Kidney (tissue), 22 donors: ENCODE measurements at places on chromosomes 1 and 21. TPM values are rescaled to one million over a fixed set of nuclear protein-coding genes. Genes with fewer than 3 reads are reported as not detected.

The FGR gene
- 23.3 TPM for total RNA-seq

The CREG1 gene
- 91.2 TPM for total RNA-seq

The HFM1 gene
- total RNA-seq = 1.2 TPM

The GUCA2B gene
- total RNA-seq = not detected

The PLPPR5 gene
- total RNA-seq = 0.09 TPM

The OR2T11 gene
- 0.57 TPM for total RNA-seq

The OPRD1 gene
- total RNA-seq = not detected

The KRTAP19-3 gene
- total RNA-seq = not detected

The CD1B gene
- total RNA-seq = 0.60 TPM

The CGN gene
- total RNA-seq = 41.6 TPM

The PCAT6 gene
- 2.0 TPM for total RNA-seq

The AMY1B gene
- total RNA-seq = not detected

GRCh38 chr1:10819198-10819901 is 22.9 kb upstream of the CASZ1 start:
- no peak overlapping the region for H3K27ac ChIP-seq
- DNase-seq = no peak
- H3K36me3 ChIP-seq = no peaks in the 10 kb centered on the region

GRCh38 chr1:162696286-162696862 is 64.1 kb downstream of the DDR2 start:
- DNase-seq = peak; percentile 96
- peaks cover 5% of the 10 kb centered on the region for H3K4me1 ChIP-seq
- H3K36me3 ChIP-seq = no peaks in the 10 kb centered on the region
- H3K4me3 ChIP-seq = no peak overlapping the region

GRCh38 chr1:244813327-244813726 is 22.1 kb upstream of the COX20 start:
- no peak overlapping the region for H3K27ac ChIP-seq
- H3K27me3 ChIP-seq = no peaks in the 10 kb centered on the region
- H3K4me1 ChIP-seq = no peaks in the 10 kb centered on the region
- no peak overlapping the region for H3K4me3 ChIP-seq
- no peaks in the 10 kb centered on the region for H3K36me3 ChIP-seq
- no peak for DNase-seq

DNA sequence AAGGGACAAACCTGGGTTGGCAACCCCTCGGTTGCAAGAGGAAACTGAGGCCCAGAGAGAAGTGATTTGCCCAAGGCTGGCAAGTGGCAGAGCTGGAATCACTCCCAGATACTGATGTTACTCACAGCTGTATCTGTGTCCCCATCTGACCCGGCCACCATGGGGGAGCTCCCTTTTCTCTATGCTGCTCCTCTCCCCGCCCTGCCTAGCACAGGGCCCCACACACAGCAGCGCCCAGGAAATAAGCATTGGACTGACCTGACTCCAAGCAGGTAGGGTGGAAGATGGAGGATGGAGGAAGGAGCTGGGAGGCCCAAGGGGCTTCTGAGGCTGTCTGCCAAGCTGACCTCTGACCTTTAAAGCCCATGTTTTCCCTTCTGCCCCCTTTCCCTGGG is 3.0 kb upstream of the FBLIM1 start:
- no peaks in the 10 kb centered on the region for H3K36me3 ChIP-seq
- H3K4me1 ChIP-seq = no peaks in the 10 kb centered on the region
- DNase-seq = no peak

- no peak overlapping the region for H3K4me3 ChIP-seq
- H3K27ac ChIP-seq = no peak overlapping the region
- H3K27me3 ChIP-seq = no peaks in the 10 kb centered on the region
Measured at GRCh38 chr1:224880593-224881307, 48.7 kb upstream of the DNAH14 start.

DNA sequence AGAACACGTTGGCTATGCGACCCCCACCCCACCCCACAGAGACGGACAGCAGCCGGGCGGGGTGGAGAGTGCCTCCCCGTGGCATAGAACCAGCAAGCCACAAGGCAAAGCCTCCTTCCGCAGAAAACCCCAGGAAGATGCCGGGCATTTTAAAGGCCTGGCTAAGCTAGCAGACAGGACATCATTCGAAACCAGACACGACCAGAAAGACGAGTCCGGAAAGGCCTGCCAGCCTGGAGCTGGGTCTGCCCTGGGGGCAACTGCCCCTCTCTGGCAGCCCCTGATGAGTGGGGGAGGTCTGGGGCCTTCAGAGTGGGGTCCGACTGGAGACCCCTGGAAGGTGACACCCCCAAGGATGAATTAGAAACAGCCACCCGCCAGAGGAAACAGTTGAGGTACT is 8.5 kb downstream of the FTCD start:
- H3K27ac ChIP-seq = no peak overlapping the region
- H3K4me3 ChIP-seq = no peak overlapping the region
- H3K4me1 ChIP-seq = no peaks in the 10 kb centered on the region
- no peaks in the 10 kb centered on the region for H3K36me3 ChIP-seq
- H3K27me3 ChIP-seq = no peaks in the 10 kb centered on the region

- H3K27me3 ChIP-seq = peaks cover 80% of the 10 kb centered on the region
- no peaks in the 10 kb centered on the region for H3K36me3 ChIP-seq
- DNase-seq = peak; percentile 61
Measured at GRCh38 chr1:46490656-46491442, 1.2 kb downstream of the DMBX1 start.

GRCh38 chr1:59123081-59123681 is 173.7 kb upstream of the FGGY start:
- no peaks in the 10 kb centered on the region for H3K36me3 ChIP-seq
- H3K27ac ChIP-seq = no peak overlapping the region
- H3K27me3 ChIP-seq = no peaks in the 10 kb centered on the region
- DNase-seq = no peak
- H3K4me1 ChIP-seq = no peaks in the 10 kb centered on the region

DNA sequence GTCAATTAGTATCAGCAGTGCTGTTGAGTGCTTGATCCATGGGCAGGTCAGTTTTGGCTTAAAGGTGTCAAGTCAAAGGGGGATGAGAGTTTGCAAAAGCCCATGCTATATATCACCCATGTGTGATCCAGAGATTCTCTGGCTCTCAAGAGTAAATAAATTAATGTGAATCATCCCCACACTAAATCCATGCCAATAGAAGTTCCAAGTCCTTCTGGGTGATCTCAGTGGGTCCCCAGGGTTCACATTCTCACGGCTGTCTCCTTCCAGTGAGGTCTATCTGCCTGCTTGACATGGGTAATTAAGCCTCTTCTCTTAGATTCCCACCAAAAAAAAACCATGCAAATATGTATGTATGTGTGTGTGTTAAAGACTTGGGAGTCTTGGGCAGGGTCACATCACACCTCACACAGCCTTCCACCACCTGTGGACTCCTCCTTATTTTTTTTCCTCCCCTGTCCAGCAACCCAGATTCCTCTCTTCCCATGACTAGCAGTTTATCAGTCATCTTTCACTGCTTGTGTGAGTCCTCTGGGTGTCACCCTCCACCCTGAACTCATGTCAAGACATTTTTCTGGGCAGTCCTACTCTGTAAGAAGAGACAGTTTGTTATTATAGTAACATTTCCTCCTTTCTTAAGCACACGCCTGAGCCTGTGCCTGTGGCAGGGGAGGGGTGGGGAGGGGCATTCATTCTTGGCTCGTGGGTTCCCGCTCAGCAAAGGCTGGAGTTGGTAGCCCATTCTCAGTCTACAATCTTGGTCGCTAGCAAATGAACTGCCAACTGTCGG is 14.3 kb upstream of the S100A11 start:
- no peak overlapping the region for H3K4me3 ChIP-seq
- H3K27me3 ChIP-seq = peaks cover 4% of the 10 kb centered on the region
- H3K36me3 ChIP-seq = no peaks in the 10 kb centered on the region
- DNase-seq = no peak
- no peak overlapping the region for H3K27ac ChIP-seq

DNA sequence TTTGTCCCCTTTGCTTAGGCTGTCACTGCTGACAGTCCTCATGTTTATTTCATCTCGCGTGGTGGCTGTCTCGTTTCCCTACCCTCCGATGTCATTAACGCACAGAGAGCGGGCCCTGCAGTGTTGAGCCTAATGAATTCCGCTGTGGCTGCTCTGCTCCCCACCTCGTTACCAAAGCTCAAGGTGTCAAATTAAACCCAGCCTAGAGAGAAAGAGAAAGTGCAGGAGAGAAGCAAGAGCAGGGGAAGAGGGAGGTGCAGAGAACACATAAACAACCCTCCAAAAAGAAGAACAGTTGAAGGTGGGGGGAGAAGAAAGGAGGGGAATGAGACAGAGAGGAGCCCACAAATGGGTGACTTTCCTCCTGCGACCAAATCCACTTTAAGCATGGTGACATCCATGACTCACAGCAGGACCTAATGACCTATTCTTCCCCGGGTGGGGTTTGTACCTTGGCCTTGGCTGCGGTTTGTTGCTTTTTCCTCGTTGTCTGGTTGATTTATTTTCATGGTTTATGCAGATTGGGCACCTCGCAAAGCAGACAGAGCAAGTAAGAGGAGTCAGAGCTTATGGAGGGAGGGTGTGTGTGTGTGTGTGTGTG is 92.5 kb downstream of the PBX1 start:
- peak; percentile 62 for DNase-seq
- H3K4me3 ChIP-seq = peak overlapping the region; percentile 24
- H3K27ac ChIP-seq = peak overlapping the region; percentile 26
- H3K27me3 ChIP-seq = no peaks in the 10 kb centered on the region

GRCh38 chr1:60924964-60925798 is 157.2 kb upstream of the NFIA start:
- no peak overlapping the region for H3K27ac ChIP-seq
- H3K36me3 ChIP-seq = no peaks in the 10 kb centered on the region
- no peak overlapping the region for H3K4me3 ChIP-seq
- H3K27me3 ChIP-seq = no peaks in the 10 kb centered on the region

DNA sequence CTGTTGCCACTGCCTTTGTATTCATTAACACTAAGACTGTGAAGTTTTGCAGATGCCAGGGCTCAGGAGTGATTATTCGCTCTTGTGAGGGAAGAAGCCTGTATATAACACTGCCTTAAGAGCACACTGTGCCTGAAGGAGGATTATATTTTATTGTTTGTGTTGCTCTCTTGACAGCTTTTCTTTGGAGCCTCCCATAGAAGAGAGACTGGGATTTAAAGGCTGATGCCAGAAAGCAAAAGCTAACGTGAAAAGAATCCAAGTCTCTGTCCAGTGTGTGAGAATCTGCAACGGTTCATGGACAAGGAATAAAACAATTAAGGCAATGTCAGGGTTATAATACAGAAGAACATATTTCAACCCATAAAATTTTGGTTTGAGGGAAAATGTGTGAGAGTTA is 316.8 kb downstream of the NFIA start:
- no peak overlapping the region for H3K4me3 ChIP-seq
- peak; percentile 32 for DNase-seq
- H3K4me1 ChIP-seq = no peaks in the 10 kb centered on the region
- H3K36me3 ChIP-seq = no peaks in the 10 kb centered on the region
- H3K27ac ChIP-seq = no peak overlapping the region

GRCh38 chr1:28326984-28327383 is 1.9 kb upstream of the MED18 start:
- no peaks in the 10 kb centered on the region for H3K4me1 ChIP-seq
- H3K4me3 ChIP-seq = no peak overlapping the region
- H3K36me3 ChIP-seq = peaks cover 5% of the 10 kb centered on the region

DNA sequence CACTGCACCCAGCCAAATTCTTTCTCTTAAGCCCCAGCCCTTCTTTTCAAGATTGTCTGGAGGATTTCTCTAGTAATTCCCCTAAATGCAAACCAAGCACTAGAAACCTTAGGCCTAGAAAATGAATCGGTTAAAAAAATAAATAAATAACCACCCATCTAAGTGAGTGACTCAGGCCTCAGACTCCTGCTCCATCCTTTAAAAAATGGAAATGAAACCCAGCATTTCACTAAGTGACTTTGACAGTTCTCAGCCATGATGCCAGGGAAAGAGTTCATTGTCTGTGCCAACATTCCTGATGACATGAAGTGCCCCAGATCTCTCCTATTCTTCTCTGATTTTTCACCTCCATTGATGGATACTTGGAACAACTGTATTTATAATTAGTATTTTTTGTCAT is 415.2 kb upstream of the DAB1 start:
- H3K4me1 ChIP-seq = no peaks in the 10 kb centered on the region
- no peaks in the 10 kb centered on the region for H3K36me3 ChIP-seq
- DNase-seq = no peak
- H3K4me3 ChIP-seq = no peak overlapping the region
- H3K27me3 ChIP-seq = no peaks in the 10 kb centered on the region
- H3K27ac ChIP-seq = no peak overlapping the region

DNA sequence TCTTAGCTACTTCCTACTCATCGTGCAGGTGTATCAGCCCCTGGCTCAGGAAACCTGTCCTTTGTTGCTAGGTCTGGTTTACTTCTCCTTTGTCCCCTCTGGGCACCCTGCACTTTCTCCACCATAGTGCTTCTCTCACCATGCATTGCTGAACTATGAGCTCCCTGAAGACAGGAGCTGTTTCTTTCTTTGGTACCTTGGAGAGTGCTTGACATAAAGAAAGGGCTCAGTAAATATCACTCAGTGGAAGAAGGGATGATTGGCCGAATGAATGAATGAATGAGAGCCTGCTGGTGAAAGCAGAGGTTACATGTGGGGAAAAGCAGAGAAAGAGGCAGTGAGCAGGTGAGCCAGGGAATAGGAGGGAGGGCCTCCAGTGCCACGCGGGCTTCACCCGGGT is 9.8 kb upstream of the HMGB4 start:
- H3K36me3 ChIP-seq = no peaks in the 10 kb centered on the region
- H3K4me3 ChIP-seq = no peak overlapping the region
- H3K27ac ChIP-seq = no peak overlapping the region
- H3K27me3 ChIP-seq = no peaks in the 10 kb centered on the region

DNA sequence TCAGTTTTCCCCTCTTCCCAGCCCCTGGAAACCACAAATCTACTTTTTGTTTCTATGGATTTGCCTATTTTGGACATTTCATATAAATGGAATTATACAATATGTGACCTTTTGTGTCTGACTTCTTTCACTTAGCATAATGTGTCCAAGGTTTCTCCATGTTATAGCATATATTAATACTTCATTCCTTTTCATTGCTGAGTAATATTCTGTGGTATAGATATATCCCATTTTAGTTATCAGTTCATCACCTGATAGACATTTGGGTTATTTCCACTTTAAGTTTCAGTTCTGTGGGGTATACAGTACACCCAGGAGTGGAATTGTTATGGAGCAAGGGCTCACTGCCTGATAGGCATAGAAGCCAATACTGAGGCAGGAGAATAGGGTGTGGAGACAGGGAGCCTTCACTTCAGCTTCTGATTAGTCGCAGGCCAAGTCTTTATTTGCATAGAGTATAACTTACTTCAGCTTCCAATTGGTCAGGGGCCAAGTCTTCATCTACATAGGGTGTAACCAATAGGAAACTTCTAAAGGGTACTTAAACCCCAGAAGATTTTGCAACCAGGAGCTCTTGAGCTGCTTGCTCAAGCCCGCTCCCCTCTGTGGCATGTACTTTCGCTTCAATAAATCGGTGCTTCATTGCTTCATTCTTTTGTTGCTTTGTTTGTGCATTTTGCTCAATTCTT is 8.3 kb upstream of the NVL start:
- no peak overlapping the region for H3K4me3 ChIP-seq
- no peaks in the 10 kb centered on the region for H3K27me3 ChIP-seq
- H3K27ac ChIP-seq = no peak overlapping the region

- H3K27ac ChIP-seq = peak overlapping the region; percentile 66
- no peaks in the 10 kb centered on the region for H3K36me3 ChIP-seq
- DNase-seq = peak; percentile 64
Measured at GRCh38 chr1:14924455-14925331, 228.9 kb upstream of the TMEM51 start.
